SK-N-SH (cell line): ENCODE measurements at places on chromosomes 5 and 9. TPM values are rescaled to one million over a fixed set of nuclear protein-coding genes. Genes with fewer than 3 reads are reported as not detected.

- no peaks in the 10 kb centered on the region for H3K36me3 ChIP-seq
- no peaks in the 10 kb centered on the region for H3K27me3 ChIP-seq
- no peak overlapping the region for H3K4me3 ChIP-seq
Observed at GRCh38 chr5:134521841-134522240, 3.6 kb upstream of the JADE2 start.

DNA sequence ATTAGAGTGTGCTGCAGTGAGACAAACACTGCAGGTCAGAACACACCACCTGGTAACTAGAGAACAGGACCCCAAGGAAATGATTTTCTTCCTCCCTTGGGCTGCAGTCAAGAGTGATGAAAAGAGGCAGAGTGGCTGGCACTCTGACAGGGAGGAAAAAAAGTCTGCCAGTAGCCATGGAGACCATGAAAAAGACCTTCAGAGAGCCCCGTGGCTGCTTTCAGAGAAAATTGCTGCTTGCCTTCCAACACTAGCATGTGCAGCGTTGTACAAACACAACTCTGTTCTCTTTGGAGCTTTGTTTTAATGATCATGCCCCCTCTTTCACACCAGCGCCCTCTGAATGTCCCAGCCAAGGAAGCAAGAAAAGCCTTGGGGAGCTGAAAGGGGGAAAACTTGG lies 68.8 kb downstream of the ANKRD55 start:
- H3K27me3 ChIP-seq, result no peaks in the 10 kb centered on the region
- H3K36me3 ChIP-seq, result no peaks in the 10 kb centered on the region
- H3K4me3 ChIP-seq, result no peak overlapping the region
- peak; percentile 12 for DNase-seq
- peaks cover 9% of the 10 kb centered on the region; the same call in 1 of the 2 replicates for H3K4me1 ChIP-seq
- H3K27ac ChIP-seq, result no peak overlapping the region

The SLC31A1 gene
- polyA plus RNA-seq, result 7.7 and 11.2 TPM in 2 replicates

DNA sequence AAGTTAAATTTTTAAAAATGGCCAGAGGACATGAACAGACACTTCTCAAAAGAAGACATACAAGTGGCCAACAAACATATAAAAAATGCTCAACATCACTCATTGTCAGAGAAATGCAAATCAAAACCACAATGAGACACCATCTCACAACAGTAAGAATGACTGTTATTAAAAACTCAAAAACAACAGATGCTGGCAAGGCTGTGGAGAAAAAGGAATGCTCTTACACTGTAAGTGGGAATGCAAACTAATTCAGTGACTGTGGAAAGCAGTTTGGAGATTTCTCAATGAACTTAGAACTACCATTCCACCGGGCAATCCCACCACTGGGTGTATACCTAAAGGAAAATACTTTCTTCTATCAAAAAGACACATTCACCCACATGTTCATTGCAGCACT lies 168.5 kb upstream of the PIK3R1 start:
- H3K36me3 ChIP-seq, result no peaks in the 10 kb centered on the region
- H3K4me1 ChIP-seq, result no peaks in the 10 kb centered on the region
- no peak overlapping the region for H3K4me3 ChIP-seq

The MARCOL gene
- not detected in 2 replicates for polyA plus RNA-seq

The GPRIN1 gene
- polyA plus RNA-seq, result 5.9 and 6.6 TPM in 2 replicates

GRCh38 chr5:121296356-121296755 lies 555.3 kb upstream of the FTMT start:
- no peaks in the 10 kb centered on the region for H3K27me3 ChIP-seq
- no peaks in the 10 kb centered on the region for H3K36me3 ChIP-seq
- DNase-seq, result no peak

DNA sequence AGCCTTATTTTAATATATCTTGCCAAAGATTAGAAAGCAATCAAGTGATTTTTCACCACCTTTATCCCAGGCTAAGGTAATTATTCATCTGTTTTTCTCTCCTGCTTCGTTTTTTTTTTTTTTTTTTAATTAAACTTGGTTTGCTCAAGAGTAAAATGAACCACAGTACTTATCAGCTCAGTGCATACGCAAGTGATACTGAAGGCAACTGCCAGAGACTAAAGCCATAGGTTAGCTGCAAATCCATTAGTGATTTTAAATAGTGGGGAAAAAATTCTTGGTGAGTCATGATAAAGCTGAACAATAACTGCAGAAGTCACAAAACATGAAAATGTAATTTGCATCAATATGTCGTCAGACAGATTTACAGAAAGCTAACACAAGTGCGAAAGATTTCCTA lies 829.1 kb downstream of the PTPRD start:
- no peaks in the 10 kb centered on the region for H3K27me3 ChIP-seq
- H3K4me3 ChIP-seq, result no peak overlapping the region
- H3K4me1 ChIP-seq, result no peaks in the 10 kb centered on the region

The SLC6A7 gene
- polyA plus RNA-seq, result not detected in 2 replicates

DNA sequence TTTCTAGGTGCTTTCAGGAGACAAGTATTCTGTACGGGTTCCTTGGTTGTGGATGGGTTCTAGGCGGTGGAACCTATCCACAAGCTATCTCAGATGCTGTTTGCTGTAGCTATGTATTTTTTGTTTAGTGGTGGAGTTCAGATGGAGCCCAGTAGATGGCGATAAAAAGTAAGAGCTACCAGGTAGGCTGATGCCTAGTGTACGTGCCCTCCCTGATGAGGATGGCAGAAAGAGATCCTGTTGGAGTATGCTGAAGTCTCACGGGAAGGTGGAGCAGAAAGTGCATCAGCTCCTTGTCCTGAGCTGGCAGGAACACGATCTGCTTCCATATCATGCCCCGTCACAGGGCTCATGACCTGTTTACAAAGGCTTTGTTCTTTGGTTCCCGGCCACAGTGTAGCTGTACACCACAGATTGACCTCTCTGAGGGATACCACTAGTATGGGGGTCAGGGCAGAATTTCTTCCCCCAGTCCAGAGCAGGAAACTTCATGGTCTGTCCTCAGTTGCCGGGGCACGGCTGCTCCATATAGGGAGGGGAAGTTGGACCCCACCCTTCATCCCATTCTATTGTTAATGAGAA lies 12.6 kb upstream of the UGT3A2 start:
- peaks cover 4% of the 10 kb centered on the region; the same call in 1 of the 2 replicates for H3K4me1 ChIP-seq
- H3K27ac ChIP-seq, result no peak overlapping the region
- no peaks in the 10 kb centered on the region for H3K36me3 ChIP-seq
- no peak overlapping the region for H3K4me3 ChIP-seq
- no peaks in the 10 kb centered on the region; the same call in 1 of the 2 replicates for H3K27me3 ChIP-seq

- peaks cover 6% of the 10 kb centered on the region; the same call in 1 of the 2 replicates for H3K27me3 ChIP-seq
Observed at GRCh38 chr9:99896119-99896518, 10.3 kb upstream of the STX17 start.

GRCh38 chr5:124908581-124909451 lies 162.4 kb upstream of the ZNF608 start:
- no peaks in the 10 kb centered on the region for H3K27me3 ChIP-seq
- peaks cover 24% of the 10 kb centered on the region for H3K4me1 ChIP-seq
- peak; percentile 60 for DNase-seq
- no peaks in the 10 kb centered on the region for H3K36me3 ChIP-seq

The SMC2 gene
- polyA plus RNA-seq, result 3.7 and 4.3 TPM in 2 replicates

The IFT74 gene
- 6.3 and 7.3 TPM in 2 replicates for polyA plus RNA-seq

- no peak overlapping the region for H3K4me3 ChIP-seq
- no peaks in the 10 kb centered on the region for H3K36me3 ChIP-seq
- no peak for DNase-seq
- no peaks in the 10 kb centered on the region for H3K27me3 ChIP-seq
- H3K4me1 ChIP-seq, result no peaks in the 10 kb centered on the region
Observed at GRCh38 chr5:140037012-140037411, 6.1 kb downstream of the NRG2 start.

The TLX3 gene
- polyA plus RNA-seq, result 3.6 and 4.7 TPM in 2 replicates

- H3K4me1 ChIP-seq, result no peaks in the 10 kb centered on the region
- no peak overlapping the region for H3K4me3 ChIP-seq
- H3K27me3 ChIP-seq, result no peaks in the 10 kb centered on the region
- no peak overlapping the region for H3K27ac ChIP-seq
- no peaks in the 10 kb centered on the region for H3K36me3 ChIP-seq
Observed at GRCh38 chr5:71986101-71986500, 121.2 kb upstream of the MAP1B start.

The KCNV2 gene
- polyA plus RNA-seq, result not detected in 2 replicates

DNA sequence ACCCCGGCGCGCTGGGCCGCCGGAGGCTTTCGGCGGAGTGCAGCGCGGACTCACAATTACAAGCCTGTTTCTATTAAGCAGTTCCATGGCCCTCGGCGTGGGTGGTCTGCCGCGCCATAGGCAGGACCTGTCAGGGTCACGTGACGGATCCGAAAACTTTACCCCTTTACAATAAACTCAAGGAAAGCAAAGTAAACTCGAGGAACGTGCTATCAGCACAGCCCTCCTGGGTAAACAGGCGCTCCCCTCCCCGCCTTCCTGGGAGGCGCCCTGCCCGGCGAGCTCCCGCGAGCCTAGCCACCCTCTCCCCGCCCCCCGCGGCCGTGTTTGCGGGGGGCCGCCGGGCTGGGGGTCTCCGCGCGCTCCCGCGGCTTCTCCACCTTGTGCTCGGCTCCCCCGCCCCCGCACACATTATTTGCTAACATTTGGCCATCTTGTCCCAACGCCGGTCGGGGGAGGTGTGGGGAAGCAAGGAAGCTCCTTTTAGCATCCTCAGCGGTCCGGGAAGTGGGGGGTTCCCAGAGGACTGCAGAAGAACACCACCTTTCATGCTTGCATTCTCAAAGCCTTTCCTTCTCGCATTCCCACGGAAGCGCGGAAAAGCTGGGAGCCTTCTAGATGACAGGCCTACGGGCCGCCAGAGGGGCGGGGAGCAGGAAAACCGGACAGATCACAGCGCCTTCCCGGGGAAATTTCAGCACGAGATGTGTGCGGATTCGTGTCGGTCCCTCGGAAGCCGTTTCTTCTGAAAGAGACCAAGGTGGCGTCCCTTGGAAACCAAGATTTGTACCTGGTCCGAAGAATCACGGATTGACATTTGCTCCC lies at the start of gene PTCH1:
Gene PTCH1 (minus strand): TSS at position 238 of the 825 bp plus-strand sequence.
- H3K4me3 ChIP-seq, result peak within 1 kb of the TSS; percentile 63
- 0 out of 2 replicates have a peak, but pooled peaks cover 7% of the 10 kb centered on the region for H3K27me3 ChIP-seq
- no peaks in the 10 kb centered on the region for H3K36me3 ChIP-seq

The ANKRD34B gene
- not detected in 2 replicates for polyA plus RNA-seq

- no peak for DNase-seq
- H3K4me1 ChIP-seq, result no peaks in the 10 kb centered on the region
- H3K27me3 ChIP-seq, result peaks cover 6% of the 10 kb centered on the region; the same call in 1 of the 2 replicates
- no peak overlapping the region for H3K4me3 ChIP-seq
- H3K27ac ChIP-seq, result no peak overlapping the region
Observed at GRCh38 chr5:42984307-42984706, 55.8 kb downstream of the ANXA2R start.

The PTGES gene
- 3.2 and 5.2 TPM in 2 replicates for polyA plus RNA-seq

- H3K4me3 ChIP-seq, result no peak overlapping the region
- H3K27ac ChIP-seq, result no peak overlapping the region
- no peaks in the 10 kb centered on the region for H3K27me3 ChIP-seq
- H3K36me3 ChIP-seq, result no peaks in the 10 kb centered on the region
Observed at GRCh38 chr9:96067600-96067999, 192.1 kb downstream of the ERCC6L2 start.

- peaks cover 2% of the 10 kb centered on the region; the same call in 1 of the 2 replicates for H3K4me1 ChIP-seq
- H3K4me3 ChIP-seq, result no peak overlapping the region
- no peak overlapping the region for H3K27ac ChIP-seq
- no peaks in the 10 kb centered on the region for H3K27me3 ChIP-seq
Observed at GRCh38 chr5:139861021-139861888, 65.6 kb downstream of the PSD2 start.

GRCh38 chr5:180436275-180436674 lies 57.9 kb upstream of the CNOT6 start:
- H3K4me3 ChIP-seq, result no peak overlapping the region
- H3K27ac ChIP-seq, result no peak overlapping the region
- H3K4me1 ChIP-seq, result no peaks in the 10 kb centered on the region
- H3K27me3 ChIP-seq, result no peaks in the 10 kb centered on the region
- H3K36me3 ChIP-seq, result no peaks in the 10 kb centered on the region

DNA sequence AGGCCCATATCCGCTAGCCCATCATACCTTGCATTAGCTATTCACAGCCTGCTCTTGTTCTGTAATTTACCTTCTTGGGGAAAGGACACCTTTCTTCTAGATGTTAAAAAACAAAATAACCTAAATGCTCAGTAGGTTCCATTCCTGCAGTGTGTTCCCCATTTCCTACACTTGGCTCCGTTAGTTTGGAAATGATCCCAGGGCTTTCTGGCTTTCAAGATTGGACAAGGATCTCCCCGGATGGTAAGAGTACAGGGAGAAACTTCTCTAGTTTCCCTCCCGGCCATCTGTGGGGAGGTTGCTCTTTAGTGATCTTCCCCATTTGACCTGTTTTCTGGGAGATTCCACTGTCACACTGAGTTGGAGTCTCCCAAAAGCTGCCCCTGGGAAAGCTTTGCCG lies 27.3 kb upstream of the STC2 start:
- H3K36me3 ChIP-seq, result no peaks in the 10 kb centered on the region
- no peaks in the 10 kb centered on the region for H3K4me1 ChIP-seq
- no peak overlapping the region for H3K4me3 ChIP-seq

DNA sequence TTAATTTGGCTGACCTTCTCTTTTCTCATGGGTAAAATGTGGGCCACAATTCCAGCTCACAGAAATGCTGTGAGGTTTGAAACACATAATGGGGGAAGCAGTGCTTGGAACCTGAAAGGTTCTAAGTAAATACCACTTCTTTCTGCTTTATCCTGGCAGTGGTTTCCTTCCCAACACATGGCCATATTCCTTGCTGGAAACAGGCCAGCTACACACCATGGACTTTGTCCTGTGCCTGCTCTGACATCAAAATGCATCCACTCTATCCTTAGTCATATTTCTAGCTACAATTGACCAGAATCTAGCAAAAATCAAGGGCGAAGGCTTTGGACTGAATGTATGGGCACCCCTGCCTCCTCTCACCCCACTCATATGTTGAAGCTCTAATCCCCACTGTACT lies 93.1 kb upstream of the TRPC7 start:
- H3K27me3 ChIP-seq, result no peaks in the 10 kb centered on the region
- no peaks in the 10 kb centered on the region for H3K4me1 ChIP-seq
- H3K36me3 ChIP-seq, result no peaks in the 10 kb centered on the region
- no peak overlapping the region for H3K4me3 ChIP-seq
- no peak overlapping the region for H3K27ac ChIP-seq

DNA sequence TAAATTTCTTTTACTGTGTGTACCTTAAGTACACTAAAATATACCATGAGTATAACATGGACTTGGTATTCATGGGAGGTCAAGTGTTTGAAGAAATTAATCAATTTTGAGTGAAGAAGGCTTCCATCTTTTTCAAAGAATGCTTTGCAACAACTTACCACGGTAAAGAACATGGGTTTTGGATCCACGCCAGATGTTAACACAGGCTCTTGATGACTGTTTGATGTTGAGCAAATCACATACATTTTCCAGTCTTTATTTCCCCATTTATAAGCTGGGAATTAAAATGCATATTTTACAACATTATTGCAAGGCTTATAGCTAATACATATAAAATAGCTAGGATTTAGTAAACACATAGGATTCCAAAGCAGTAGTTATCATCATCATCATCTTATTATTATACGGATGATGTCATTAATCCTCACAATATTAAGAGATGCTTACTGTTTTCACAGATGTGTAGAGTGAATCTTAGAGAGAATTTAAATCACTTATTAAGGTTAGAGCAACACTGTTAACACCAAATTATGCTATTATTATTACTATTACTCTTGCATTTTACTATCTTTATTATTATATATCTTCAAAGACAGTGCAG lies 362.0 kb downstream of the PRELID2 start:
- no peaks in the 10 kb centered on the region for H3K36me3 ChIP-seq
- no peak for DNase-seq
- H3K27me3 ChIP-seq, result no peaks in the 10 kb centered on the region
- H3K27ac ChIP-seq, result no peak overlapping the region
- no peak overlapping the region for H3K4me3 ChIP-seq
- H3K4me1 ChIP-seq, result no peaks in the 10 kb centered on the region

GRCh38 chr5:32339198-32339597 lies 26.5 kb upstream of the MTMR12 start:
- no peaks in the 10 kb centered on the region for H3K27me3 ChIP-seq
- H3K36me3 ChIP-seq, result peaks cover 5% of the 10 kb centered on the region
- no peaks in the 10 kb centered on the region for H3K4me1 ChIP-seq
- no peak overlapping the region for H3K4me3 ChIP-seq

GRCh38 chr5:127404190-127404589 lies 113.2 kb upstream of the PRRC1 start:
- no peak overlapping the region for H3K27ac ChIP-seq
- no peak overlapping the region for H3K4me3 ChIP-seq
- no peaks in the 10 kb centered on the region for H3K27me3 ChIP-seq
- H3K4me1 ChIP-seq, result no peaks in the 10 kb centered on the region
- no peaks in the 10 kb centered on the region for H3K36me3 ChIP-seq
